CD4-positive, alpha-beta T cell treated with Interleukin-17A for 4 hours (primary cell): ENCODE measurements at places on chromosomes 2 and 18.

- DNase-seq: peak; percentile 42
These were observed 794 bp downstream of the DLX2 start for GRCh38 chr2:172101821-172102390.

DNA sequence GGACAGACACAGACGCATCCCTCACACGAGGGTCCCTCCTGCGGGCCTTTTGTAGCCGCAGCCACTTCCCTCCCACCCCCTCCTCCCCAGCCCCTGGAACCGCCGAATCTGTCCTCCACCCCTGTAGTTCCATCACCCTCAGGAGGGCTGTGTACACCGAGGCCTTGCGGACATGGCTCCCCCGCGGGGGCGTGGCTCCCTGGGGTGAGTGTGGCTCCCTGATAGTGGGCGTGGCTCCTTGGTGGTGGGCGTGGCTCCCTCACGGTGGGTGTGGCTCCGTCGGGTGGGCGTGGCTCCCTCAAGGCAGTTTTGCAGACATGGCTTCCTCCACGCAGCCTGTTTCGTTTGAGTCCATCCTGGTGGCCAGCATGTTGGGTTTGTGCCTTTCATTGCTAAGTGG is 420.7 kb upstream of the SALL3 start:
- DNase-seq: no peak

- DNase-seq: no peak
These were observed 176.0 kb downstream of the GFPT1 start for GRCh38 chr2:69211048-69211447.

GRCh38 chr2:184272056-184272455 is 326.3 kb upstream of the ZNF804A start:
- DNase-seq: no peak

DNA sequence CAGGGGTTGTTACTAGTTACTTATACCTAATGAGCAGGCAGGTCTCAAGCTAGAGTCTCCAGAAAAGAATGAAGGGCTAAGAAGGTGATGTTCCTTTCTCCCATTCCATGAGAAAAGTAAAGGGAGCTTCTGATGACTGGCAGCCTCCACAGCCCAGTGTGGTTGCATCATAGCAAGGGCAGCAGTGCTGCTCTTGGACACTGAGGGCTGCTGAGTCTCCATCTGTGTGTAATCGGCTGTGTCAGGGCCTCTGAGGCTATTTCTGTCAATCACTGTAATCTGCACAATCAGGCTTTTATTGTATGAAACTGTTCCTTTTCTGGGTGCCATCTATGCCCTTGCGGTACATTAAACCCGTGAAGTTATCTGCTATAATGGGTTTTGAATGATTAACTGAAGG is 164.1 kb upstream of the FBXO11 start:
- DNase-seq: no peak

DNA sequence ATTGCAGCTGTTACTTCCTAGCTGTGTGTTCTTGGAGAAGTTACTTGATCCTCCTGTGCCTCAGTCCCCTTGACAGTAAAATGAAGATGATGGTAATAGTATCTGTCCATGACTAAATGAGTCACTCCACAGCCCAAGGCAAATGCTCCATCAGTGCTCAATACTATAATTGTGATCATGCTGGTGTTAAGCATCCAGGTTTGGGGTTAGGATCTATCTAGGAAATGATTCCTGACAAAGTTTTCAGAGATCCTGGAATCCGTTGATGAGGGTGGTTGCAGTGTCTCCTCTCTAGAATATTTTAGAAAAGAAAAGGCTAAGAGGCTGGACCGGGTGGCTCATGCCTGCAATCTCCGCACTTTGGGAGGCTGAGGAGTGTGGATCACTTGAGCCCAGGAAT is 2.7 kb upstream of the PRELID3A start:
- DNase-seq: no peak

DNA sequence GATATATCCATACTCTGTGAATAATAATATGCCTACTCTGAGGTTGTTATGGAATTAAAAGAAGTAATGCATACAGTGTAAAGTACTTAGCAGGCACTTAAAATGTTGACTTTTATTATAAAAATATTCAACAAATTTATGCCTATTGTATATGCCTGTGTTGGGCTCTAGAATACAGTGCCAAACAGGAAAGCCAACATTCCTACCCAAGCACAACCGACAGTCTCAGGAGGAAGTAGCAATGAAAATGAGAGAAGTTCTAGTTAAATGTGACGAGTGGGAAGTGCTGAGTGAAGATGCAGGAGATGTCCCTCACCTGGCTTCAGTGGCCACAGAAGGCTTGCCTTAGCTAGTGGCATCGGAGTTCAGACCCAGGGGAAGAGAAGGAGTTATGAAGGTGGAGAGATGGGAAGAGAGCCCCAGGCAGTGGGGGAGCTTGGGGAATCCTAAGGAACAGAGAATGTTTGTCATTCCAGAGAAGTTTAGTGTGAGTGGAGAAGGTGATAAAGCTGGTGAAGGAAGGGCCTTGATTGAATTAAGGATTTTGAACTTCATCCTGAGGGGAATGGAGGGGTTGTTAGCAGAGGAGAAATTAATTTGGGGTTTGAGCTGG is 105.4 kb upstream of the CNGA3 start:
- no peak for DNase-seq

- DNase-seq: no peak
These were observed 181.7 kb upstream of the SPRED2 start for GRCh38 chr2:65613968-65614555.

DNA sequence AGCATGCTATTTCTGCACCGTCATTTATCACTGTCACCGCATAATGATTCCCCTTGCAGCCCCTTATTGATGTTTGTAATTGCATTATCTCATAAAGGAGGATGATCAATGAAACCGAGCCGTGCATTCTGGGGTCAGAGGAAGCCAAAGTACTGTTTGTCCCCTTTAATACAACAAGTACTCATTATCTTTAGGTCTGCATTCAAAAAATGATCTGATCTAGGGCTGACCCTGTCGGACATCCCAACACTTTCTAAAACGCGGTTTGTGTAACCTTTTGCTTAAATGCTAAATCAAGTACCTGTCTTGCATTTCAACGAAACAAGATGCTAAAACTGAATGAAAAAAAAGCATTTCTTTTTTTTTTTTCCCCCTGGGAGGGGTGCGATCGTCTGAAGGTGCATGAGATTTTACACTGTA is 143.8 kb downstream of the MEIS1 start:
- DNase-seq: no peak

DNA sequence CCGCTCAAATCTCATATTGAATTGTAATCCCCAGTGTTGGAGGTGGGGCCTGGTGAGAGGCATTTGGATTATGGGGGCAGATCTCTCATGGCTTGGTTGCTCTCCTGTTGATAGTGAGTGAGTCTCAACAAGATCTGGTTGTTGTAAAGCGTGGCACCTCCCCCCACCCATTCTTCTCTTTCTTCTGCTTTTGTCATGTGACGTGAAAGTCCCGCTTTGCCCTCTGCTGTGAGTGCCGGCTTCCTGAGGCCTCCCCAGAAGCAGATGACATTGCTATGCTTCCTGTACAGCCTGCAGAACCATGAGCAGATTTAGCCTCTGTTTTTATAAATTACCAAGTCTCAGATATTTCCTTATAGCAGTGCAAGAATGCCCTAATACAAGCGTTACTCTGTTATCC is 673.8 kb downstream of the ADCYAP1 start:
- no peak for DNase-seq

- no peak for DNase-seq
These were observed 13.4 kb upstream of the WIPF1 start for GRCh38 chr2:174611006-174611405.

DNA sequence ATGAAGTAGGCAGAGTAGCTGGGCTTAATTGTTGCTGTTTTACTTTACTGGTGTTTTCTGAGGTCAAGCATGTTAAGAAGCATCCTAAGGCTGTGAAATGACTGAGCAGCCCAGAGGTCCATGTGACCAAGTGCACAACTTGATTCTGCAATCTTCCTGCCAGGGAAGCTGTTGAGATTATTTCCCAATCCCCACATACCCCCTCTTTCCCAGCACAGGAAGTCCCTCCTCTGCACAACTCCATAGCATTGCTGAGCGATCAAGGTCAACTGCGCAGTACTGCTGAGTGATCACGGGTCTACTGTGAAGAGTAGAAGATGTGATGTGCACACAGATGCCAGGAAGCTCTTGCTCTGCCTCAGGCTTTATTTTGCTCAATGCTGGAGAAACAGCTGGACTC is 105.8 kb downstream of the GALNT14 start:
- DNase-seq: no peak

- no peak for DNase-seq
These were observed 27.3 kb upstream of the ITGB6 start for GRCh38 chr2:160227293-160227915.

GRCh38 chr2:31202833-31203232 is 14.5 kb downstream of the CAPN14 start:
- no peak for DNase-seq

DNA sequence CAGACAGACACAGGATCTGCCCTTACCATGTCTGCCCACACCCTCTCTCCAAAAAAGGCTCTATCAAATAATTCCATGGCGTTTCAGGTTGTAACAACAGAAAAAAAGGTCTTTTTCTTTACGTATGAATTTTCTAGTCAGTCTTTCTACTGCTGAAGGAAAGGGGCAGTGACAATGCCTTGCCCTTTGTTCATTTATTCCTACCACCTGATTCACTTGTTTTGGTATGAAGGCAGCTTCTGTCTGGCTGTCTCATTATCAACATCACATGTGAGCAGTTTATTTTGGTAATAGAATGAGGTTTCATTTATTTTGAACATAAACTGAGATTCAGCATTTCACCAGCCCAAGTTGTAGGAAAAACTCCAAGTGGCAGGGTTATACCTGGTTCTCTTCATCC is 94.3 kb upstream of the KLF7 start:
- DNase-seq: no peak

DNA sequence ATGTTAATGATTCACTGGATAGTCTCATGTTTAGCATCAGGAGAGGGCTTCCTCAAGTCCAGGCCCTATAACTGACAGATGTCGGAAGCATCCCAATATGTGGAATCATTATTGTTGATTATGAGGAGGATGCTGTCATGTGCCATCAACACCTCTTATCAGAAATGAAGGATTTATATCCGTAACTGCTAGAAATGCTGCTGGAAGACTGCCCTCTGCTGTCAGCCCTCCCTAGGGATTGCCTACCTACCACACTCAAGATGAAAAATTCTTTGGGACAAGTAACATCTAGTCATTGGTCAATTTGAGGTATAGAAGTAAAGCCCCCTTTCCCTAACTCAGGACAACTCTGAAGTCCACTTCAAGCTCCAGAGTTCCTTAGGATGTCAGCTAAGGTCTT is 1166.5 kb upstream of the NXPH2 start:
- DNase-seq: no peak

GRCh38 chr2:100238471-100238870 is 83.8 kb downstream of the LONRF2 start:
- DNase-seq: no peak
